A673 (cell line): ENCODE measurements at places on chromosomes 4 and X.

DNA sequence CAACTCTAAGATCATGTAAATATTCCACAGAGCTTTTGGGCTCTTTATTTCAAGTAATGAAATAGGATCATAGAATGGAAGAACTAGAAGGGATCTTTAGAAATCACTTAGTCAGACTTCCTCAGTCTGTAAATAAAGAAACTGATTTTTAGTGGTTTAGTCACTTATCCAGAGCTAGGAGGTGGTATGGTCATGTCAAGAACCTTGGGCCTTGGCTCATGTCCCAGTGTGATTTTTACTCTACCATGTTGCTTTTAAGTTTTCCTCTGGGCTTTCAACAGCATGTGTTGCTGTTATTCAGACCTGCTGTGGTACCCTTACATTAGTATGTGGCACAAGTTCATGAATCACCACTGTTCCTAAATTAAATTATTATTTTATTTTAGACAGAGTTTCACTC, 184.9 kb downstream of the FRAS1 start:
- no peak overlapping the region for H3K4me3 ChIP-seq
- no peak for DNase-seq
- no peaks in the 10 kb centered on the region for H3K27me3 ChIP-seq
- no peak overlapping the region for H3K27ac ChIP-seq
- H3K36me3 ChIP-seq: no peaks in the 10 kb centered on the region
- H3K4me1 ChIP-seq: no peaks in the 10 kb centered on the region

DNA sequence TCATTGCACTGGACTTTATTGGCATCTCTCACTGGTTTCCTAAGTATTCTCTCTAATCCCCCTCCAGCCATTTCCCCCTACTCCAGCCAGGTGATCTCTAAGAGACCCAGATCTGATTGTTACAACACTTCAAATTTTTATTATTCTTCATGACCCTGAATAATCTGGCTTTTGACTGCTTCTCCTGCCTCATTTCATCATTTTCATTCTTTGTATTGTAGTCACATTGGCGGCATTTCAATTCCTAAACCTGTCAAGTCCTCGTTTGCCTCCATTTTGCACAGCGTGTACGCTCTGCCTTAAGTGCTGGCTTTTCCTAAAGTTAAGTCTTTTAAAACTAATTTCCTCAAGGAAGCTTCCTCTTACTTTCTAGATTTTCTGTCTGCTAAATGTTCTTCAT, 31.6 kb downstream of the UBE2K start:
- no peak for DNase-seq
- no peaks in the 10 kb centered on the region for H3K36me3 ChIP-seq
- H3K4me1 ChIP-seq: peaks cover 24% of the 10 kb centered on the region
- H3K4me3 ChIP-seq: no peak overlapping the region
- peak overlapping the region; percentile 20 for H3K27ac ChIP-seq
- H3K27me3 ChIP-seq: no peaks in the 10 kb centered on the region

DNA sequence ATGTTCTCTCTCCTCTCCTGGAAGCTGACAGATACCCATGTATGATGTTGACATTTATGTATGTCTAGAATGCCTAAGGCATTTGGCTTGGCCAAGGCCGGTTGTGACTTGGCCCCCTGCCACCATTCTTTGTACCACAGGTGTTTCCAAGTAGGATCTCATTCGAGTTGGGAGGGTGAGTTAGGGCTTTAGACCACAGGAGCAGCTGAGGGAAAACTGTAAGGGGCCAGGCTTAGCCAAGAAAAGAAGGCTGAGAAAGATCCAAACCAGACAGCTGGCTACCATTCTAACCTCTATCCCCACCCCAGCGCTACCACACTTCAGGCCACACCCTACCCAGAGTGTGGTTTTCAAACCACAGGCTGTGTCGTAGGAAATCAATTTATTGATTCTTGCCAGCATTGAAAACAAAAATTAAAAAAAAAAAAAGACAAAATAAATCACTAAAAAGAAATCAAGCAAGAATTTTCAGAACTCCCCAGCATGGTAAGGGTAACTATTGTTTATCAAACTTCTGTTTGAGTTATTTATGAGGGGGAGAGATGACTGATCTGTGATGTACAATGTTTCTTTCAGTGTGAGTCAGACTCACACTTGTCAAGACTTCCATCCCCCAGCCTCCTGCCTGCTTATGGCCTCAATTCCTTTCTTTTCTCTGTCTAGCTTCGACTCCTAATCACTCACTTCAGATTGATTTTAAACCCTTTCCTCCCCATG, 9.9 kb downstream of the TMSB4X start:
- no peaks in the 10 kb centered on the region for H3K36me3 ChIP-seq
- H3K27me3 ChIP-seq: no peaks in the 10 kb centered on the region
- H3K4me3 ChIP-seq: no peak overlapping the region
- no peak for DNase-seq

- DNase-seq: peak; percentile 78
- peak within 1 kb of the TSS; percentile 61 for H3K4me3 ChIP-seq
- H3K36me3 ChIP-seq: no peaks in the 10 kb centered on the region
- H3K27ac ChIP-seq: peak within 1 kb of the TSS; percentile 27
- no peaks in the 10 kb centered on the region for H3K4me1 ChIP-seq
- no peaks in the 10 kb centered on the region for H3K27me3 ChIP-seq
Measured at GRCh38 chrX:103310555-103311398, at the start of gene BEX2. Gene BEX2, minus strand, starts transcription at chrX:103310990. Its CDS starts 1,014 bp downstream, at chrX:103309976.

DNA sequence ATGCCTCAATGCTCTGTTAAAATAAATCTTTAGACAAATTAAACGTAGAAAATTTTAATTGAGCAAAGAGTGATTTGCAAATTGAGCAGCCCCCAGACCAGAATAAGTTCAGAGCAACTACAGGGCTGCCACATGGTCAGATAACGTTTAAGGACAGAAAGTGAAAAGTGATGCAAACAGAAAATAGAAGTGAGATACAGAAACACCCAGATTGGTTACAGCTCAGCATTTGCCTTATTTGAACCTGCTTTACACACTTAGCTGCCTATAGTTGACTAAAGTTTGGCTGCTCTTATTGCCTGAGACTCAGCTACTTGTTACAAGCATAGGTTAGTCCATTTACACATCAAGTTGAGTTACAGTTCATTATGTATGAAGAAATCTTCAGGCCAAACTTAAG, 1800.8 kb upstream of the PCDH10 start:
- H3K27me3 ChIP-seq: no peaks in the 10 kb centered on the region
- no peaks in the 10 kb centered on the region for H3K36me3 ChIP-seq
- no peaks in the 10 kb centered on the region for H3K4me1 ChIP-seq
- no peak overlapping the region for H3K4me3 ChIP-seq
- no peak for DNase-seq

GRCh38 chr4:185086053-185086452, 57.0 kb upstream of the SLC25A4 start:
- H3K4me3 ChIP-seq: no peak overlapping the region
- DNase-seq: no peak
- H3K4me1 ChIP-seq: no peaks in the 10 kb centered on the region
- H3K27ac ChIP-seq: no peak overlapping the region

DNA sequence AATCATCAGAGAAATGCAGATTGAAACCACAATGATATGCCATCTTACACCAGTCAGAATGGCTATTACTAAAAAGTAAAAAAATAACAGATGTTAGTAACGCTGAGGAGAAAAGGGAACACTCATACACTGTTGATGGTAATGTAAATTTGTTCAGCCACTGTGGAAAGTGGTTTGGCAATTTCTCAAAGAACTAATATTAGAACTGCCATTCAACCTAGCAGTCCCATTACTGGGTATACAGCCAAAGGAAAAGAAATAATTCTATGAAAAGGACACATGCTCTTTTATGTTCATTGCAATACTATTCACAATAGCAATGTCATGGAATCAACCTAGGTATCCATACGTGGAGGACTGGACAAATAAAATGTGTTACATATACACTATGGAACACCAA, 566.3 kb downstream of the STPG2 start:
- H3K36me3 ChIP-seq: no peaks in the 10 kb centered on the region
- H3K27me3 ChIP-seq: no peaks in the 10 kb centered on the region
- no peak overlapping the region for H3K4me3 ChIP-seq
- no peak for DNase-seq
- no peaks in the 10 kb centered on the region for H3K4me1 ChIP-seq

DNA sequence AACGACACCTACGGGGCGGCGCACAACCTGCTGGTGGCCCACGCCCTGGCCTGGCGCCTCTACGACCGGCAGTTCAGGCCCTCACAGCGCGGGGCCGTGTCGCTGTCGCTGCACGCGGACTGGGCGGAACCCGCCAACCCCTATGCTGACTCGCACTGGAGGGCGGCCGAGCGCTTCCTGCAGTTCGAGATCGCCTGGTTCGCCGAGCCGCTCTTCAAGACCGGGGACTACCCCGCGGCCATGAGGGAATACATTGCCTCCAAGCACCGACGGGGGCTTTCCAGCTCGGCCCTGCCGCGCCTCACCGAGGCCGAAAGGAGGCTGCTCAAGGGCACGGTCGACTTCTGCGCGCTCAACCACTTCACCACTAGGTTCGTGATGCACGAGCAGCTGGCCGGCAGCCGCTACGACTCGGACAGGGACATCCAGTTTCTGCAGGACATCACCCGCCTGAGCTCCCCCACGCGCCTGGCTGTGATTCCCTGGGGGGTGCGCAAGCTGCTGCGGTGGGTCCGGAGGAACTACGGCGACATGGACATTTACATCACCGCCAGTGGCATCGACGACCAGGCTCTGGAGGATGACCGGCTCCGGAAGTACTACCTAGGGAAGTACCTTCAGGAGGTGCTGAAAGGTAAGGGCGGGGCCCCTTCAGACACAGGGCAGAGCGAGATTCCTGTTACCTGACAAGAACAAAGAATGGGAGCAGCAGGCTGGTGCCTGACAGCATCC, 11.7 kb downstream of the RPL9 start:
- H3K27me3 ChIP-seq: no peaks in the 10 kb centered on the region

- H3K4me1 ChIP-seq: no peaks in the 10 kb centered on the region
- no peak for DNase-seq
- no peak overlapping the region for H3K4me3 ChIP-seq
- no peaks in the 10 kb centered on the region for H3K36me3 ChIP-seq
- H3K27me3 ChIP-seq: no peaks in the 10 kb centered on the region
Measured at GRCh38 chr4:77127215-77127614, 29.8 kb upstream of the CCNG2 start.

- H3K4me1 ChIP-seq: peaks cover 22% of the 10 kb centered on the region
- H3K27me3 ChIP-seq: no peaks in the 10 kb centered on the region
- no peaks in the 10 kb centered on the region for H3K36me3 ChIP-seq
- H3K4me3 ChIP-seq: no peak overlapping the region
- DNase-seq: no peak
- H3K27ac ChIP-seq: no peak overlapping the region
Measured at GRCh38 chr4:112865443-112865842, 184.0 kb upstream of the ANK2 start.

- H3K27ac ChIP-seq: no peak overlapping the region
- no peaks in the 10 kb centered on the region for H3K36me3 ChIP-seq
- H3K4me3 ChIP-seq: no peak overlapping the region
- no peaks in the 10 kb centered on the region for H3K4me1 ChIP-seq
Measured at GRCh38 chrX:130468395-130468923, 66.7 kb downstream of the RBMX2 start.

DNA sequence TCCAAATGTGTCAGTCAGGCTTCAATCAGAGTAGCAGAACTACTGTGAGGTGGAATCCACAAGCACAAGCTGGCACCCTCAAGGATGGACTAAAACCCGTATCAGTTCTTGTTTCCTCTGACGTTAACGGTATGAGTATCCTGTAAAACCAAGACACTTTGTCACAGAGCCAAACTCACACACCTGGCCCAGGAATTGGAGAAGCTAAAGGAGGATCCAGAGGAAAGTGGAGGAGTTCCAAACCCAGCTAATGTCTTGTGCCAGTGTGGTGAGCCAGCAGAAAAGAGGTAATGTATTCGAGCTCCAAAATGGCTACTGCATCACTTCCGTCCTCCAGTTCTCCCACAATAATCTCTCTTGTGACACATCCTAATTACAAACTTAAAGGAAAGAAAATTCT, 44.7 kb downstream of the ATP1B4 start:
- no peak for DNase-seq
- no peak overlapping the region for H3K27ac ChIP-seq
- H3K4me3 ChIP-seq: no peak overlapping the region
- no peaks in the 10 kb centered on the region for H3K4me1 ChIP-seq
- no peaks in the 10 kb centered on the region for H3K27me3 ChIP-seq

DNA sequence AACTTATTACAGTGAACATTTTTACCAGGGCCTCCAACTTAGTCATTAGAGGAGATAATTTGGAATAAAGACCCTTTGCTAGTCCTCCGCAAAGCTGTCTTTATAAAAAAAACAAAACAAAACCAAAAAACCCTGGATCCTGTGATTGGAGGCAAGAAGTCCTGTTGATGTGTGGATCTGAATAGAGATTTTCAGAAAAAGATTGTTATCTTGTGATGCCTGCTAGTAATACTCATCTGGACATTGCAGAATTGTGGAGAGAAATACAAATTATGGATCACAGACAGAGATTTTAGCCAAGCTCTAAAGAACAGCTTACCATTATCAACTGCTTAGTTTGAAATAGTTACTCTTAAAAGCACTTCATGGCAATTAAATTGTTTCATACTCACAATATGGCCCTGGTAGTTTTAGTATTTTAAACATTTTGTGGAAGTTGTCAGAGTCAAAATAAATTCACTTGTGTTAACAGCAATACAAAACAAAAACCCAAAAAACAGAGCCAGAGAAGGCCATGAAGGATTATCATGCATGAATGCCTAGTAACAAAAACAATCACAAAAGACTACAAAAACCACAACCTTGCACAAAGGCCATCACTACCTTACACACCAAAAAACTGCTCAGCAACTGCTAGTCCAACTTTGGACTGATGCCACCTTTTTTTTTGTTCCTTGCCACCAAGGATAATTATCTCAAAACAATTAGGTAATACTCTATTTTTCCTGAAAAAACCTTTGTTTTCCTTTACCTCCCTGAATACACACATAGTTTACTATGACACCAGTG, 514.5 kb upstream of the SLIT2 start:
- H3K27me3 ChIP-seq: no peaks in the 10 kb centered on the region
- no peak for DNase-seq
- H3K4me1 ChIP-seq: peaks cover 5% of the 10 kb centered on the region
